Activated T-helper 1 cell treated with anti-CD3 and anti-CD28 coated beads, Interleukin-12 subunit alpha, Interleukin-12 subunit beta, Interleukin-2, Interleukin-4 antibody, amounts not matched to agents 30 ng/mL and 10 ng/mL and 1 ng/mL, durations not matched to agents 14 hours and 24 hours and 36 hours (primary cell): ENCODE measurements at places on chromosomes 5 and 9. TPM values are rescaled to one million over a fixed set of nuclear protein-coding genes. Genes with fewer than 3 reads are reported as not detected.

DNA sequence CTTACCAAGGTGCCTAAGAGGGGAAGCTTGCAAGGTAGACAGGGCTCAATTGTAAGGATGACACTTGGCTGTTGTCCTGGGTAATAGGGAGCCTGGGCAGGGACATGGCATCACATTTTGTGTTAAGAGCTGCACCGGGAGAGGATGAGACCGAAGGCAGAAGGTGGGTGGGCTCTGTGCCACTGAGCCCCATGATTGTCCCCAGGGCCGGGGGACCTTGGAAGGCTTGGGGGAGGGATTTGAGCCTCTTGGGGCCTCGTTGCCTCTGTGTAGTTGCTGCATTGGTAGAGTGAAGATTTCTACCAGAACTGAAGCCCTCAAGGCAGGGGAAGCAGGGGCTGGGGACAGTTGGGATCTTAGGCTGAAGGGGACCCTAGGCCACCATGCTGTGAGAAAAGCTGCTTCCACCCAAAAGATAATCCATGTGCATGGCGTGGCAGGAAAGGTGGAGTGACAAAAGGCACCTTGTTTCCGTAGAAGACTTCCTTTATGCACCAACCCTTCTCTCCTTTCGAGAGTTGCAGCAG, 11.9 kb downstream of the FGF18 start:
- DNase-seq = no peak

DNA sequence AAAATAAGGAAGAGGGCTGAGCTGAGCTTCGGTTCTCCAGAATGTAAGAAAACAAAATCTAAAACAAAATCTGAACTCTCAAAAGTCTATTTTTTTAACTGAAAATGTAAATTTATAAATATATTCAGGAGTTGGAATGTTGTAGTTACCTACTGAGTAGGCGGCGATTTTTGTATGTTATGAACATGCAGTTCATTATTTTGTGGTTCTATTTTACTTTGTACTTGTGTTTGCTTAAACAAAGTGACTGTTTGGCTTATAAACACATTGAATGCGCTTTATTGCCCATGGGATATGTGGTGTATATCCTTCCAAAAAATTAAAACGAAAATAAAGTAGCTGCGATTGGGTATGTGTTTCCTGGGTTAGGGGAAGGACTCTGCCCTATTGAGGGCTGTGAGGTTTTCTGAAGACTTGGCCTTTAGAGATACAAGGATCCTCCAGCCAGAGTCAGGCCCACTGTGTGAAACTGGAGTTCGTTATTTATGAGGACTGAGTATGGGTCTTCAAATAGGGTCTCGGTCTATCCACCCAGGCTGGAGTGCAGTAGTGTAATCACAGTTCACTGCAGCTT, 3.8 kb downstream of the EGR1 start:
- DNase-seq = no peak

DNA sequence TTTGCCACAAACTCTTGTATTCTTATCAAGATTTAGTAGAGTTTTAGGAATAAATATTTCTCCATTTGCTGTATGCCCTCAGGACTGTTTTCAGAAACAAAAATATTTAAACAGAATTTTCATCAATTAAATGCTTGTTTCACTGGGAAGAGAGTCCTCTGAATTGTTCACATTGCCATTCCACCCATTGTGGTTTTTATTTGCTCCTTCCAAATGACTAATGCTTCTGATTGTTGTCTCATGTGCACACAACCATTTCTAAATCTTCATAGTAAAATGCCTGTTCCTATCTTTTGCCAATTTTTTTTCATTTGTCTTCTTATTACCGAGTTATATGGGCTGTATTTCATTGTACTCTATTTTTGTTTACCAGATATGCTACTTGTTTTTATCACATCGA, 10.6 kb downstream of the MARCOL start:
- DNase-seq = no peak

DNA sequence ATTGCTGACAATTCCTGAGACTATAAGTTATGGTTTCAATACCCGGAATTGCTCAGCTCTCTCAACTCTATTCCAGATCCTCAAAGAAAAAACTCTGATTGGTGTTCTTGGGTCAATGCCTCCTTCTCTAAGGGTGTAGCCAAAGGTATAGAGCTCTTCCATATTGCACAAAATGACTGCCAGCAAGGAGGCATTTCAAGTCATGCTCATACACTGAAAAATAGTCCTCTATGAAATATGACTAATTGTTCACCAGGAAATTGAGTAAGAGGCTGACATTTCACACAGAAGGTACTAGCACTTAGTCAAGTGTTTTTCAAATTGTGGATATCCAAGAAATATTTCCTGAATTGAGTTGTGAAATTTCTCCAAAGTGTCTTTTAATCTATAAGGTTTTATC, 111.1 kb upstream of the KLF9 start:
- no peak for DNase-seq

- no peak for DNase-seq
These were observed 65.9 kb downstream of the PRDM6 start for GRCh38 chr5:123154886-123155445.

- no peak for DNase-seq
These were observed 65.0 kb downstream of the PPP2R2B start for GRCh38 chr5:146813346-146814157.

- no peak for DNase-seq
These were observed 56.1 kb downstream of the UBAP2 start for GRCh38 chr9:33992632-33993031.

DNA sequence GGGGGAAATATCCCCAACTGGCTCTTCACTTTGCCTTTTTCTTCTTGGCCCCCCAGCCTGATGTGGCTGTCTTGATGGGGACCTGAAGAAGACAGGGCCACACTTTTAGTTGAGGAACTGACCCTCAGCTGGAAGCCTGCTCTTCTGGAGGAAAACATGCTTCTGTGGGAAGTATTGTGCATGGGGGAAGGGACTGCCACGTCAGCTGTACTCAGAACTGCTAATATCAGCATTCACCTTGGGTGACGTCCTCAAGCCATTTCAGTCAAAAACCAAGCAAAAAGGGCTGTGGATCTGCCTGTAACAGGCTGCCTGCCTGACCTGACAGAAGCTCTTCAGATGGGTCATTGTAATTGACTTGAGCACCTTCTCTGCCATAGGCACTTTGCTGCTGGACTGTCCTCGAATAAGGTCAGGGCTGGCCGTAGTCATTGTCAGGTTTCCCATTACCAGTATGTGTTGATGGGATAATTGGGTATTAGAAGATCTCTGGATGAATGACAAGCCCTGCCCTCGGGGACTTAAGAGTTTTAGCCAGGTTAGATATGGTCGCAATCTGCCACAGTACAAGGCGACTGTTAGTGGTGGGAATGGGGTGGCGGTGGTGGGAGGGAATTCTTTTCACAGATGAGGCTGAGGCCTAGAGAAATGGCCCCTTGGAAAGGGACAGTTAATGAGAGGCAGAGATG, 10.4 kb downstream of the RAI14 start:
- DNase-seq = no peak

GRCh38 chr5:158451993-158452672, 593.2 kb upstream of the CLINT1 start:
- DNase-seq = no peak

GRCh38 chr5:119274030-119274766, 81.6 kb upstream of the TNFAIP8 start:
- no peak for DNase-seq

- DNase-seq = no peak
These were observed 4.2 kb downstream of the TOR2A start for GRCh38 chr9:127730799-127731410.

GRCh38 chr5:139226131-139226530, 28.0 kb upstream of the SIL1 start:
- DNase-seq = no peak

DNA sequence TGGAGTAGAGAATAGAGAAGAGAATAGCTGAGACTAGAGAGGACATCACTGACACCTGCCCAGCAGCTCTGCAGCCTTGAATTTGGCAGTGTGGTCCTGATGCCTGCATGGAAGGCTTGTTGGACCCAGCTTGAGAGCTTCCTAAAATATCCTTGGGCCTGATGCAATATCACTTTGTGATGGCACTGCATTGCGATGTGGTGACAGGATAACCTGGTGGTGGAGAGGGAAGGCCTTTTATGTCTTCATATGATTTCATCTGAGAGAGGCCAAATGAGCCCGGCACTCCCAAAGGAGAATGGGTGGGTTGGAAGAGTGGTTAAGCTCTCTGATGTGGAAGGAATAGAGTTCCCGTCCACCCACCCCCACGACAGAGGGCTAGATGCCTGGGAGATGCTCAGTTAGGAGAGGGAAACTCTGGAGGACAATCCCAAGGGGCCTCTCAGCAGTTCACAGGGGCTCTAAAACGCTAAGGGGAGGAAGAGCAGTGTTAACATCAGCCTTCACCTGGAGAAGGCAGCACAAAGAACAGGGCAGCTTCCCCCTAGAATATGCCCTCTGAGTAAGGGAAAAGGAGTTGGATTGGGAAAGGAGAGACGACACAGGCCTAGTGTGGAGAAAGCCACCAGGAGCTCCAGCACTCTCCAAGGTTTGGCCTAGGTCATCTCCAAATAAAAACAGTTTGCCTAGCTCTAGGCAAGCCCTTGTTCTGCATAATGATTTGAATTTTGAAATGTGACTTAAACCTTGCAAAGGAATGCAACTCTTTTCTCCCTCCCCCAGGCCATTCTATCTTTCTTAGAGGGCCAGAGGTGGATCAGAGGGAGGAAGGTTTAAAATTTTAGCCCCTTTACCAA, 99.8 kb upstream of the SSBP2 start:
- no peak for DNase-seq

DNA sequence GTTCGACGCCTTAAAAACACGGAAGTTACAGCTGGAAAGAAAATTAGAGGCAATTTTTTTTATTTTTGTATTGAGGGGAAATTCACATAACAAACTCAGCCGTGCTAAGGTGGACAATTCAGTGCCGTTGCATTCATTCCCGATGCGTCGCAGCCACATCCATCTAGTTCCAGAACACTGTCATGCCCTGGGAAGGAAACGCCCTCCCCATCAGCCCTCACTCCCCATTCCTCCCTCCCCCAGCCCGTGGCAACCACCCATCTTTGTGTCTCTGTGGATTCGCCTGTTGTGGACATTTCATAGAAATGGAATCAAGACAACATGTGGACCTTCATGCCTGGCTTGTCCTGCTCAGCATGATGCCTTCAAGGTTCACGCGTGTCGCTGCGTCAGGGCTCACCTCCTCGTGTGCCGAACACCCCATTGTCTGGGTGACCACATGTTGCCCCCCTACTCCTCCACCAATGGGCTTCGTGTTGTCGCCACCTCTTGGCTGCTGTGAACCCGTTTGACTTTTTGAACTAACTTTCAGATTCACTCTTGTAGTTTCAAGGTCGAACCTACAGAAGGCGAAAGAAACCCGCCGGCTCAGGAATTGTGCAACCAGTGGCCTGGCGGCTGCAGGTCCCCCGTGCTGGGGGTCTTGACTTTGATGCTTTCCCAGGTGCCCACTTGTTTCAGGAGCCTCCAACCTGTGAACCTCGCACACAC, 17.4 kb upstream of the CAMSAP1 start:
- no peak for DNase-seq

DNA sequence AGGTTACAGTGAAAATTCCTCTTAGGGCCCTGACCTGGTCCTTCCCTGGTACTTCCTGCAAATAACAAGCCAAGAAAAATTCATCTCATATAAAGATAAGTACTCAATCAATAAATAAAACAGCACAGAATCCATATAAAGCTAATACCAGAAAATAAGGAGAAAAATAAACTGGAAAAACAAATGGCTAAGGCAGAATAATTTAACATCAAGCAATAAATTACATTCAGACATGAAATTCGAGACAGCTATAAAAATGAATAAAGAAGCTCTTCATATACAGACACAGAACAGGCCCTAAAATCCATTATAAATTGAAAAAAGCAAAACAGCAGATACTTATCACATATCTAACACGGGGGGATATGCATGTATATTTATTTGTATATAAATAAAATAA, 99.2 kb downstream of the DTWD2 start:
- no peak for DNase-seq

GRCh38 chr9:137286975-137287383, 9.5 kb downstream of the TOR4A start:
- no peak for DNase-seq

CNTFR gene
- not detected in 2 replicates for total RNA-seq

NPR3 gene
- not detected in 2 replicates for total RNA-seq

OR1Q1 gene
- not detected in 2 replicates for total RNA-seq

OTP gene
- total RNA-seq = not detected in 2 replicates

PFN3 gene
- total RNA-seq = not detected in 2 replicates

FBXO10 gene
- 2.3 and 2.9 TPM in 2 replicates for total RNA-seq
